ENCODE measurements at places on chromosomes 13 and 19. TPM values are rescaled to one million over a fixed set of nuclear protein-coding genes. Genes with fewer than 3 reads are reported as not detected.

DNA sequence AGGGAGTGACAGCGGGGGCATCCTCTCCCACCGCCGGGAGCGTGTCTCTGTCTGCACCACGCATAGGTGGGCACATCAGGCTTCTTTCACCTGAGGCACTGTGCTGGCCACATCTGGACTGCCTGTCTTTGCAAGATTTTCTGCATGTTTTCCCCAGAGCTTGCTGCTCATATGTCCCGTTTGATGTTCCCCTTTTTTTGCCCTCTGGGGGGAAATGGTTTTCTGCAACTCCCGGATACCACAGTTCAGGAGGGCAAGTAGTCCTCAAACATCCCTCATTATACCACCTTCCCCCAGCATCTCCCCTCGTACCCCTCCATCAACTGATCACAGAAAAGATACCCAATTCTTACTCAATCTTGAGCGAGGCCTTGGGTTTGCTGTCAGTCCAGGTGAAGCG lies 168.0 kb downstream of the PAN3 start:
- DNase-seq = no peak

GRCh38 chr13:100520936-100521850 lies 67.4 kb downstream of the GGACT start:
- no peak for DNase-seq

DNA sequence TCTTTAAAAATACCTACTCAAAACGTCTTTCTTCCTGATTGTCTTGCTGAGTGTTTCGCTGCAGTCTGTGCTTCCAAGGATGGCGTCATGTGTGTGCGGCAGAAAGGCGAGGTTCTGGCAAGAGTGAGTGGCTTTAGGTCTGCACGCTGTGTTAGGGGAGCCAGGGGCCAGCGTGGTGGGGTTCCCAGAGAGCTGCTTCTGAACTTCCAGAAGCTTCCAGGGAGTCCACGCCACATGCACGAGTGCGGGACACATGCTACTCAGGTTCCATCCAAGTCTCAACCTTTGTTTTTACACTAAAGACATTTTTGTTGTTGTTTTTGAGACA lies 67.9 kb downstream of the ATP11A start:
- no peak for DNase-seq

DNA sequence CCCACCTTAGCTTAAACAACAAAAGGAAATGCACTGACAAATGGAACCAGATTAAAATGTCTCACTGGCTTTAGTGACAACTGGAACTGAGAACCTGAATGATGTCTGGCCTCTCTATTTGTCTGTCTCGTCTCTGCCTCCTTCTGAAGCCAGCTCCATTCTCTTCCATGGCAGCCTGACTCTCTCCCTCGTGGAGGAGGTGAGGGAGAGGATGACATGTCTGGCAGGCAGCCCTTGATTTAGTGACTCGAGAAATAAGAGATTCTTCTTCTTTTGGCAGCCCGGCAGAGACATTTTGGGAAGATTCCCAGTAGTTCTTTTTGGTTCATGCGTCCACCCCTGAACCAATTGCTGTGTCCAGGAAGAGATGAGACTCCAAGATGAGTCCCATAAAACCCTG lies 131.7 kb downstream of the KLF5 start:
- no peak for DNase-seq

DNA sequence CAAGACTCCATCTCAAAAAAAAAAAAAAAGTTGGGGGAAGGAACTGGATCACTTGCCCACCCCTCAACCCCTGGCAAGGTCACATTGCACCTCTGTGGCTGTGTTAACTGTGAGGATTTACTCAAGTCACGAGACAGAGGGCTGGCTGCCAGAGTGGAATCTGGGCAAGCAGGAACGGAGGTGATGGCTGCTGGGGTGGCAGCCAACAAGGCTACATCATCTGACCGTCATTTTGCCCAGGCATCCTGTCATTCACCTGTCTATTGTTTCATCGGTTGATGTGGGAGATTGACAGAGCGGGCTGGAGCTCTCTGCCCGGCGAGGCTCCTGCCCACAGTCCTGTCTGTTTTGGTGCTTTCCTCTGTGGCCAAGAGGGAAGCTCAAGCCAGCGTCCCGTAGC lies 75.7 kb downstream of the DPF1 start:
- no peak for DNase-seq

GRCh38 chr13:45659536-45659935 lies 42.6 kb upstream of the CBY2 start:
- DNase-seq = no peak

DNA sequence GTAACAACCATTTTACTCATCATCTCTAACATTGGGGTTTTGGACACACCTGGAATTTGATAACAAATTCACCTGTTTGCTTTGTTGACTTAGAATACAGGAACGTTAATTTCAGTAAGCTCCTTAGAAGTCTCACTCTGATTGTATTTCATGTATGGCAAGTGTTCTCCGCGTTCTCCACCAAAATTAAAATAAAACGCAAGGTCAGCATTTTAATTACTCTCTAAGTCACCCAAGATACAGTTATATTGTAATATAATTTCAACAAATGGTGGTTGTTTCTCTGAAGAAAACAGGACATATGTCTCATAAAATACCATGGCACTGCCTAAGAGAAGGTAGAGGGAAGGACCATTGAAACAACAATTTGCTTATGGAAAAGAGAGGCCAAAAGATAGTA lies 742.1 kb downstream of the LIG4 start:
- DNase-seq = no peak

Gene CGB2
- total RNA-seq = not detected

DNA sequence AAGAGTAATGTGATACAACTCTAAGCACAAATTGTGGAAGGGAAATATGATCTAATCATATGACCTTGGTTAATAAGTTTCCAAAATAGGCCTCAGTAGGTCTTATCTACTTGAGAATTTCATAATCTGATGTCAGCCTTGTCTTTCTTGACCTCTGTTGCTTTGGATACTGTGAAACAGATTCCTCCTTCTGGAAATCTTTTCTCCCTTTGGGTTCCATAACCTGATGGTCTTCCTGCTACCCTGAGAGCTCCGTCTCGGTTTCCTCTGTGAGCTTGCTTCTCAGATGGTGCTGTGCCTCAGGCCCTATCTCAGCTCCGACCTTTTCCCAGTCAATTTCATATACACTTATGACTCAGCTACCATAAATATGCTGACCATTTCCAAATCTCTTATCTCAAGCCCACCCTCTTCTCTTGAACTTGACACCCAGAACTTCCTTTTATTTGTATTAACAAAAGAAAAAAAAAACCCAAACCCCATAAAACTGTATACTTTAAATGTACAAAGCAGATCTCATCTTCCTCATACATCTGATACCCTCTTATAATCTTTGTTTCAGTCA lies 6.4 kb upstream of the SLC46A3 start:
- DNase-seq = no peak

GRCh38 chr19:16461630-16462051 lies 10.1 kb downstream of the EPS15L1 start:
- DNase-seq = peak; percentile 84

Gene CNN1
- total RNA-seq = 236 TPM

- DNase-seq = no peak
Observed at GRCh38 chr13:38669234-38669964, 17.5 kb upstream of the FREM2 start.

DNA sequence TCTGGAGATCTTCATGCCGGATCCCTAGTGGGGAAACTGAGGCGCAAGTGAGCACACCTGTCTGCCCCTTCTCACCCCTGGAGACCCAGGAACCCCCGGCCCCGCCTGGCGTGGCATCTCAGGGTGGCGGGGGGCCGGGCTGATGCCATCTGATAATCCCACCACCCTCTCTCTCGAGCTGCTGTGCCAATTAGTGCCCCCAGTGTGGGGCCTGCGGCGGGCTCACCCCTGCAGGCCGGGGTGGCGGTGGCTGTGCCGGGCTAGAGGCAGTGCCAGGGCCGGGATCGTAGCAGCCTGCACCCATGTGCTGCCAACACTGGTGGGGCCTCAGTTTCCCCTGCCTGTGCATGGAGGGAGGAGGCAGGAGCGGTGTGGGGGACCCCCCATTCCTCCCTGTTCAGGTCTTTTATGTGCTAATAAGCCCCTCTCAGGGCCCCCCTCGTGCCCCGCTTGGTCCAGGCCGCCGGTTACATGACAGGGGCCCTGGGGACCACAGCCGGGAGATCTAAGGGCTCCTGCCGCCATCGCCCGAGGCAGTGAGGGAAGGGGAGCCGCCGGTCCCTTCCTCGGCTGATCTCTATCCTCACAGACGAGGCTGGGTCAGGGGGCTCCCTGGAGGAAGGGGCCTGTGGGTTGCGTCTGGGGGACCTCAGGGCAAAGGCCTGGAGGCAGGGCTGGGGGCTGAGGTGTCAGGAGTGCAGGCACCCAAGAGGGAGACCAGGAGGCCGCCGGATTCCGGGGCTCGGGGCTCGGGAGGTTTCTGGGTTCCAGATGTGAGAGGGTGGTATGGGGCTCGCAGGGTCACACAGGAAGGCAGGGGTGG lies 8.3 kb downstream of the EFNA2 start:
- DNase-seq = no peak

DNA sequence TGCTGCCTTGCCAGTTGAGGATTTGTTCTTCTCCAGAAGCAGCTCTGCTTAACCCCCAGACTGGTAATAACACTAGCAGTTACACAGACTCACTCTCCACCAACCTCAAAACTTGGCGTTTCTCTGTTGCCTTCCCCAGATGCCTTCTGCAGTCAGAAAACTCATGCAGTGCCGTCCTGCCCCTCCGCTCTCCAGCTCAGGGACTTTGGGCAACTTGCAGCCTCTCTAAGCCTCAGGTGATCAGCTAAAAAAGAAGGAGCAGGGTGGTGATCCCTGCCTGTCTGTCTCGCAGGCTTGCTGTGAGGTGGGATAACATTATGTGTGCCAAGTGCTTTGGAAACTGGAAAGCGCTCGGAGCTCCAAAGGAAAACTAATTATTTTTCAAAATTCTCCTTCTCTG lies 391.6 kb downstream of the HS6ST3 start:
- no peak for DNase-seq

Gene HS6ST3
- total RNA-seq = 1.4 TPM

GRCh38 chr13:96238241-96238640 lies 148.3 kb downstream of the HS6ST3 start:
- no peak for DNase-seq

Gene ANGPTL4
- total RNA-seq = 4.1 TPM

- no peak for DNase-seq
Observed at GRCh38 chr19:13699786-13700185, 64.5 kb upstream of the MRI1 start.

Gene COX7A1
- total RNA-seq = 1,917 TPM

- no peak for DNase-seq
Observed at GRCh38 chr13:22061806-22062391, 391.0 kb downstream of the FGF9 start.

- no peak for DNase-seq
Observed at GRCh38 chr13:112124141-112124540, 57.2 kb downstream of the SOX1 start.

GRCh38 chr13:93976528-93976927 lies 503.0 kb downstream of the DCT start:
- DNase-seq = no peak

DNA sequence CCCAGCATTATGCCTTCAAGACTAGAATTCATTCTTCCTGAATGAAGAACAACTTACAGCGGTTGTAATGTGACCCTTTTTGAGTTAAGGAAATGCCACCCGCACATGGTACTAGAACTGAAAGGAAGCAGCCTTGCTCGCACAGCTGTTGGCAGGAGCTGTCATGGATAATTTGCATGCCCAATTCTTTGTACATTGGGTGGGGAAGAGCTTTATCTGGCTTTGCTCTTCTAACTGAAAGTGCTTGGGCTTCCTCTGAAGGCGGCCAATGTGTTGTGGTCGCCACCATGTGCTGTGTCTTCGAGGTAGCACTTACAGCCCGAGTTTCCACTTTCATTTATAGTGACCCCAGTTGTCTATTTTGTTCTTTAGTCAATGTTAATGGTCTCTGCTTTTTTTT lies 3.4 kb downstream of the CCNE1 start:
- DNase-seq = no peak

Gene NLRP7
- not detected for total RNA-seq

Gene TUBB4A
- 0.40 TPM for total RNA-seq

DNA sequence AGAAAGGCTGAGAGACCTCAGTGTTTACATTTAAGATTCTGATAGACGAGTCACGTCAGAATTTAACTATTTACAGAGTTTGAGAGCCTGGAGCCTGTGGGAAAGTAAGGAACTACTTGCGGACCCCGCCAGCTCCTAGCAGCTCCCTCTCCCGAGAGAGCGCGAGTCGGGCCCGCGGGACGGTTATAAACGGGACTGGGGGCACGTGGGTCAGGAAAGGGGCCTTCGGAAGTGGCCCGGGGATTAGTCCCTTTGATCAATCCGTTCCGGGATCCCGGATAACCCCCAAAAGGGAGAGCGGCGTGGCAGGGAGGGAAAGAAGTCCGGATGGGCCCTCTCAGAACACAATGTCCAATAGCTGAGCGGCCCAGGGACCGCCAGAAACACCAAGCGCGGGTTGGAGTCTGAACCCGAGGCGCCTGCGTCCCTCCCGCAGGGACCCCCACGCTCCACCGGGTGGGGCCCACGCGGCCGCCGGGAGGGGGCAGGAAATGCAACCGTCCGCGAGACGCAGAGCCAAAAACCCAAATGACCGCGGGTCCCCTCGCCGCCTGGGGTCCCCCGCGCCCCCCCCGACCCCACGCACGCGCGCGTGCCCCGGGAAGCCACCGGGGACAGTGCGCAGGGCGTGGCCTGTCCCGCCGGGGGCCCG lies 3.6 kb downstream of the ZIC5 start:
- DNase-seq = no peak

Gene FRY
- total RNA-seq = 202 TPM

Gene TMPRSS9
- total RNA-seq = not detected

GRCh38 chr13:100588331-100589177 lies at the start of gene GGACT:
GGACT (minus strand) TSS chr13:100588789; CDS start chr13:100532591, 56,198 bp downstream.
- DNase-seq = peak; percentile 83

- DNase-seq = peak; percentile 95
Observed at GRCh38 chr19:16076154-16076957, at the start of gene TPM4. TPM4 (plus strand) TSS chr19:16076495; CDS start chr19:16076566, 71 bp downstream.

Gene ATP8A2
- total RNA-seq = 0.08 TPM

DNA sequence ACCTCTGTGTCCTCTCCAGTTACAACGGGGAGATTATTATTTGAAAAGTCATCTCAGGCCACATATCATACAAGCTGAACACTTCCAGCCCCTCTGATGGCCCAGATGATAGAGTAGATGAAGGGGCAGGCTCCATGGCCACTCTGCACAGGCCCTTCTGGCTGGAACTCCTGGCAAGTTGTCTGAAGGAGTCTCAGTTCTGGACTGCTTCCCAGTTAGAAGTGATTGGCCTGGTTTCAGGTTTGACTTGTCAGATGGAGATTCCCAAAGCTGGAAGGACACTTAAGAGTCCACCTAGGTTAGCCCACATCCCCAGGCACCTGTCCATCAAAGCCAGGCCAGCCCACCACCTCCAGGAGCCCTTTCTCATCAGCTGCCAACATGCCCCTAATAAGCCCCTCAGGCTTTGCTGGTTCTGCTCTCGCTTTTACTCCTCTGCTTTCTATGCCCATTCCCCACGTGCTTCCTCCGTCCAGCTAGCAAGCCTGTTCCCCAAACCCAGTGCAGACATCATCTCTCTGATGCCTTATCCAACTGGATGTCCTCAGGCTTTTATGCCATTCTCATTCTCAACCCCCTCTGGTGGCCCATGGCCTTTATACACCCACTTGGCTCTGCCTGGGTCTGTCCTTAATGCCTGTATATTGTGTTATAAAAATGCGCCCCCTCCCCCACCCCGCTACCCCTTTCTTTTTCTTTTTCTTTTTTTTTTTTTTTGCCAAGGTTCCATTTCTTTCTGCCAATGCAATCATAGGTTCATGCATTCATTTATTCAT lies 56.5 kb downstream of the HSPH1 start:
- DNase-seq = no peak

Gene KRTDAP
- not detected for total RNA-seq

Gene NALCN
- 2.3 TPM for total RNA-seq
